Lower lobe of right lung (tissue), 2 donors: ENCODE measurements at places on chromosomes 6 and 20. TPM values are rescaled to one million over a fixed set of nuclear protein-coding genes. Genes with fewer than 3 reads are reported as not detected.

DNA sequence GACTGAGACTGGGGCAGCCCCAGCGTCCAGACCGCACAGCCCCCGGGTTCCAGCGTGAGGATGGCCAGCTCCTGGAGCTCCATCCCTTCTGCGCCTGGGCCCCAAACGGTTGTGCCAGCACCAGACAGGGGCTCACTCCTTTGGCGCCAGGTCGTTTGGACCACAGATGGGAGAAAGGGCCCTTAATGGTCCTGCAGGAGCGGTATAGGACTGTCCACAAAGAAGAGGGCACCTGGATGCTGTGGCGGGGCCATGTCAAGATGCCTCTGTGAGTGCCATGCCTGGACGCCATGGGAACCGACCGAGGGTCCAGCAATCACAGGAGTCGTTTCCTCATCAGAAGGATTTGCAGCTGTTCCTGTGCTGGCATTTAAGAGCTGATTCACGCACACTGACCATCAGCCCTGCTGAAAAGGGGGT is 82.7 kb downstream of the DLL1 start:
- H3K36me3 ChIP-seq = no peaks in the 10 kb centered on the region
- no peak overlapping the region for H3K27ac ChIP-seq
- peaks cover 23% of the 10 kb centered on the region for H3K27me3 ChIP-seq
- H3K4me3 ChIP-seq = no peak overlapping the region
- no peaks in the 10 kb centered on the region for H3K4me1 ChIP-seq

GRCh38 chr6:53892707-53893106 is 97.9 kb downstream of the LRRC1 start:
- no peak for DNase-seq
- H3K4me3 ChIP-seq = no peak overlapping the region
- no peak overlapping the region for H3K27ac ChIP-seq
- no peaks in the 10 kb centered on the region for H3K36me3 ChIP-seq

- H3K36me3 ChIP-seq = no peaks in the 10 kb centered on the region
- H3K4me3 ChIP-seq = no peak overlapping the region
- no peak overlapping the region for H3K27ac ChIP-seq
- peaks cover 25% of the 10 kb centered on the region for H3K4me1 ChIP-seq
- peak; percentile 73 for DNase-seq
Observed at GRCh38 chr20:20786428-20786827, 74.0 kb upstream of the RALGAPA2 start.

DNA sequence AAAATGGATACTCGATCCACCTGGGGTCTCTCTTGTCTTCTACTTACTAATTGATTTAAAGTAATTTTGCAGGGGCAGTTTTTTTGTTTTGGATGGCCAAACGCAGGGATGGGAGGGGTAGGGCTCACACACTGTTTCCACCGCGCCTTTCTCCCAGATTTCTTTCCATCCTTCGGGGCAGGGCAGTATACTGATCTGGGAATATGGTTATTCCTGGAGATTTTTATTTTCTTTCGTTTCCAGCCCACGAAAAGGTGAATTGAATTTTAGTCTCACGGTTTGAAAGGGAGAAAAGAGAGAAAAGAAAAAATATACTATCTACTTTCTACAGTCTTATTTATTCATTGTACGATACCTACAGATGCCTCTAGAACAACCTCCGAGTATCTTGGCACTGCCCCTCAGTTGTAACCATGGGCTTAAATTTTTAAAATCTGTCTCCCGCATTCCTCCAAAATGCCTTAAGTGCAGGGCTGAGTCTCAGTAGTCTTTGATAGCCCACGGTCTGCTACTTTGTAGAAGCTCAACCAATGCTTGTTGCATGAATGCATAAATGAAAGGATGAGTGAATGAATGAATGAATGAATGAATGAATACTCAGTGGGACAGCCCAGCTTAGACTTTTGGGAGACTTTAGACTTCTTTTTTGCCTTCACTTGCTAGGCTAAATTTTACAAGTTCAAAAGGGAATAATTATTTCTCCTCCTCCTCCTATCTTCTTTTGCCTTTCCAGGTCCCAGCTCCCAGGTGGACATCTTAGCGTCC is 18.1 kb upstream of the TRIM27 start:
- no peak for DNase-seq
- H3K27ac ChIP-seq = peak overlapping the region; percentile 73
- H3K4me1 ChIP-seq = peaks cover 17% of the 10 kb centered on the region
- no peaks in the 10 kb centered on the region for H3K27me3 ChIP-seq

Gene MOXD1
- total RNA-seq = 13.4 TPM

Gene TMC2
- 0.92 TPM for total RNA-seq
